ENCODE measurements at places on chromosomes 12 and 14.
A peak's percentile ranks its signal among the peaks of the same experiment; 100 is the strongest.

GRCh38 chr14:74891870-74892269 lies 10.2 kb downstream of the DLST start:
- DNase-seq = no peak

DNA sequence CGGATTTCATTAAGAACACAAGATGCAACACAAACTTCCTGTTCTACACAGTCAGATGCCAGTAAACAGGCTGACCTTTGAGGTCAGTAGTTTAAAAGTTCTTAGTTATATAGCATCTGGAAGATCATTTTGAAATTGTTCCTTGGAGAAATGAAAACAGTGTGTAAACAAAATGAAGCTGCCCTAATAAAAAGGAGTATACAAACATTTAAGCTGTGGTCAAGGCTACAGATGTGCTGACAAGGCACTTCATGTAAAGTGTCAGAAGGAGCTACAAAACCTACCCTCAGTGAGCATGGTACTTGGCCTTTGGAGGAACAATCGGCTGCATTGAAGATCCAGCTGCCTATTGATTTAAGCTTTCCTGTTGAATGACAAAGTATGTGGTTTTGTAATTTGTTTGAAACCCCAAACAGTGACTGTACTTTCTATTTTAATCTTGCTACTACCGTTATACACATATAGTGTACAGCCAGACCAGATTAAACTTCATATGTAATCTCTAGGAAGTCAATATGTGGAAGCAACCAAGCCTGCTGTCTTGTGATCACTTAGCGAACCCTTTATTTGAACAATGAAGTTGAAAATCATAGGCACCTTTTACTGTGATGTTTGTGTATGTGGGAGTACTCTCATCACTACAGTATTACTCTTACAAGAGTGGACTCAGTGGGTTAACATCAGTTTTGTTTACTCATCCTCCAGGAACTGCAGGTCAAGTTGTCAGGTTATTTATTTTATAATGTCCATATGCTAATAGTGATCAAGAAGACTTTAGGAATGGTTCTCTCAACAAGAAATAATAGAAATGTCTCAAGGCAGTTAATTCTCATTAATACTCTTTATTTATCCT lies 13.5 kb downstream of the PTGER2 start:
- no peak for DNase-seq

DNA sequence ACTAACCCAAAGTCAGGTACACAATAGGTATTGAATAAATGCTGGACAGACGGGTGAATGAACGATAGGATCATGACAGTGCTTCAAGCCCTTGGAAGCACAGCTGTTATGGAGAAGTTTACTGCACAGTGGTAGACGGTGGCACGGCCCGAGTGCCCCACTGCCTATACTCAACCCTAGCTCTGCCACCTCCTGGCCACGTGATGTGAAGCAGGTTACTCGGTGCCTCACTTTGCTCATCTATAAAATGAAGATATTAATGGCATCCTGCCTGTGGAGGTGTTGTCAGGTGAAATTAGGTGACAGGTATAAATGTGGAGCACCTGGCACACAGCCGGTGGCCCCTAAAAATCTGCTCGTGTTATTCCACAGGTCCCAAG lies 5.8 kb downstream of the ASB2 start:
- DNase-seq = no peak

- DNase-seq = no peak
These were observed 196.6 kb upstream of the EGLN3 start for GRCh38 chr14:34147461-34147860.

DNA sequence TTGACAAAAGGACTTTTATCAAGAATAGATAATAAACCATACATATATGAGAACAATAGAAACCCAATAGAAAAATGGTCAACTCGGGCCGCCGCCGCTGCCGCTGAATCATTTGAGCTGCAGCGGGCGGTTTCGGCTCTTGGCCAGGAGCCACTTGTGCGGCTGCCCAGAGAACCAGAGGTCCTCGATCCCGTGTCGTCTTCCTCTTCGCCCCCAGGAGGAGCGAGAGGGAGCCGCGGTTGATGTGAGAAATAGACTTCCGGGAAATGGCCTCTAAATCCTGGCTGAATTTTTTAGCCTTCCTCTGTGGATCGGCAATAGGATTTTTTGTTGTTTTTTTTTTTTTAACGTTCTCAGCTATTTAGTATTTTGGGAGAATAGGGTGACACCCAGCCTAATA lies 44.8 kb downstream of the CPSF6 start:
- DNase-seq = peak; percentile 27

DNA sequence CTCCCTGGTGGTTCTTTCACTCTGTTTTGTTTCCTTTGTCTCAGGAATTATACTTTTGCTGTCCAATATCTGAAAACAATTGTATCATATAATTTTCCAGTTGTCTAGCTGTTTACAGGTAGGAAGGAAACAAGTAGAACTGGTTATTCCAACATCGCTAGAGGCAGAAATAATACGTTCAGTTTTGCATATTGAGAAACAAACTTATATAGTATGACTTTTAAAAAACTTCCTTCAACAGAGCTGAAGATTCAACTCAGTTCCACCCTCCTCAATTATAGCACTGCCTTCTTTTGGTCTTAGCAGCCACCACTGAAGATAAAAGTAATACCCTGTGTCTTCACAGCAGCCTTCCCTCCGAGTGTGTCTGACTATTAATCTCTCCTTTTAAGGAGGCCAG lies 214.3 kb downstream of the EFCAB11 start:
- DNase-seq = no peak

- no peak for DNase-seq
These were observed 80.6 kb upstream of the ETV6 start for GRCh38 chr12:11568762-11569478.

DNA sequence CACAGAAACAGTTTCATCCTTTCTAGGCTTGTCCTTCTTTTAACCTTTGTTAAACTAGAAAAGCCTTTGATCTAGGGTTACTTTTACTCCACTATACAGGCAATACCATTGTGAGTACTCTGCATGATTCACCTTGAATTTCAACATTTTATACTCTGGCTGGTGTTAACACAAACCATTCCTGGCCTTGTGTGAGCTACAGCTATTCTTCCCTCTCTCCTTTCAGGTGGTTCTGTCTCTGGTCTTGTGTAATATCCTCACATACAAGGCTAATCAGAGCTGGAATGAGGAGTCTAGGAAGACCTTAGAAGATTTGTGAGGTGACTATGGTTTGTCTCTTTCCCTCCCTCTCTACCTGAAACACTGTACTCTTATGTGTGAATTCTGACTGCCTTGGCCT lies 837.4 kb upstream of the USP15 start:
- DNase-seq = no peak

GRCh38 chr12:122049827-122050226 lies 28.1 kb downstream of the BCL7A start:
- DNase-seq = no peak

DNA sequence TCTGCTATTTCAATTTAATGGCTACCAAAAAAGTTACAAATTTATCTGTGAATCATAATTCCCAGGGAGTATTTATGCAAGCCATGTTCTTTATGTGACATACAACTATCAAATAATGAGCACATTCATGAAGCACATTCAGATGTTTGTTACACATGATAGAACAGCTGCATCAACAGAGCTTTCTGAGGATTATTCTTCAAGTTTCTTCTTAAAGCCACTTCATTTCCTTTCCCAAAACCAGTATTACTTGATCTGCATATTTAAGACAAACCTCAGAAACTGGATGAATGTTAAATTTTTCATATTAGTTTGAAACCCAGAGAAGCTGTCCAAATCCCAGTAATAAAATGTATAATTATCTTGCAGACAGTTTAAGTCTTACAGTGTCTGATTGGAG lies 73.6 kb upstream of the SOX5 start:
- DNase-seq = no peak
